ENCODE measurements at places on chromosomes 1 and 21. TPM values are rescaled to one million over a fixed set of nuclear protein-coding genes. Genes with fewer than 3 reads are reported as not detected.

- DNase-seq: no peak
These were observed 86.4 kb downstream of the BCAR3 start for GRCh38 chr1:93595266-93595665.

DNA sequence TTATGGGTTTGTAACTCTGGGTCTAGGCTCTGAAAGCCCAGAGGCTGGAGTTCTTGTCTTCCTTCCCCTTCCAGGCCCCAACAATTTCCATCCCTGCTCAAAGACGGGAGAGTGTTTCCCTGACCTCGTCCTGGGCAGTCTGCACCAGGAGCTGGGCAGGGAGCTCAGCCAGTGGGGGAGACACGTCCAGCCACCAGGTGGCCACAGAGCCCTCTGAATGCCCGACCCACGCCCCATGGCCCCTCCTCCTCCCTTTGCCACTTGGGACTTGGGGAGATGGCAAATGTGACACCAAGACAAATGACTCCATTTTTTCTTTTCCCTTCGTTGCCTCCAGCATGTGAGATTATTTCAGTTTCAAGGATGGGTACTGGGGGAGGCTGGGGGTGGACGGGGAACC is 159.9 kb upstream of the AJAP1 start:
- no peak for DNase-seq

ABCG1 gene
- total RNA-seq: 13.8 TPM

- peak; percentile 45 for DNase-seq
These were observed 100.0 kb upstream of the HNRNPU start for GRCh38 chr1:244964112-244964971.

DNA sequence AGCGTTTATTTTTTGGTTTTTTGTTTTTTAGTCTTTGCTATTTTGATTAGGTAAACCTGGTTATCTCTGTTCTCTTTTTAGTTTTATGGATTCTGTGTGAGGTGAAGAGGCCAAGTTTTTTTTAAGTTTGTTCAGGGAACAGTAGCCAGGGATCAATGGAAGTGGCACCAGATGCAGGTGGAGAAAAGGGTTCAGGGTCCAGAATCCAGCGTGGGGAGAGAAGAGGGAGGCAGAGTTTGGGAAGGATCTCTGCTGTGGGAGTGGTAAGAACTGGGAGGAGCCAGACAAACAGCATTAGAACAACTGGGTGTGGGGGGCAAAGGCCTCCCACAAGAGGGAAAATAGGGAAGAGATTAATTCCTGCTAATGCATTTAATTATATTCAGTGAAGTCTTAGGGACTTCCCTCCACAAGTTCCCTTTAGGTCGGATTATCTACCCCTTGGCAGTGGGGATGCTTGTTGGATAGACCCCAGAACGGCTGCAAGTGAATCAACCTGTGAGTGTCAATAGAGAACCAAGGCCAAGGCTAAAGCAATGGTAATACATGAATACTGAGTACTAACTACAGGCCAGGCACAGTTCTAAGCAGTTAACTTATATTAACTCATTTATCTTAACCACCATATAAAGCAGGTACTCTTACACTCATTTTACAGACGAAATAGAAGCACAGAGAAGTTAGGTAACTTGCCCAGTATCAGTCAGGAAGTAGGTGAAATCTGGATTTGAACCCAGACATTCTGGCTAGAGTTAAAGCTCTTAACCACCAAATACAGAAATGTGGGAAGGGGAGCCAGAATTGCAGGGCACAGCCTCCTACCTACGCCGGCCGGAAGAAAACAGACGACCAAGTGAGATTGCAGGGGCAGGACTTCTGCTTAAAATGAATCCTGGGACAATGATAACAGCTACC is 498 bp downstream of the GNAT2 start:
- DNase-seq: no peak

GRCh38 chr1:69833536-69833935 is 265.8 kb downstream of the LRRC7 start:
- DNase-seq: no peak

DNA sequence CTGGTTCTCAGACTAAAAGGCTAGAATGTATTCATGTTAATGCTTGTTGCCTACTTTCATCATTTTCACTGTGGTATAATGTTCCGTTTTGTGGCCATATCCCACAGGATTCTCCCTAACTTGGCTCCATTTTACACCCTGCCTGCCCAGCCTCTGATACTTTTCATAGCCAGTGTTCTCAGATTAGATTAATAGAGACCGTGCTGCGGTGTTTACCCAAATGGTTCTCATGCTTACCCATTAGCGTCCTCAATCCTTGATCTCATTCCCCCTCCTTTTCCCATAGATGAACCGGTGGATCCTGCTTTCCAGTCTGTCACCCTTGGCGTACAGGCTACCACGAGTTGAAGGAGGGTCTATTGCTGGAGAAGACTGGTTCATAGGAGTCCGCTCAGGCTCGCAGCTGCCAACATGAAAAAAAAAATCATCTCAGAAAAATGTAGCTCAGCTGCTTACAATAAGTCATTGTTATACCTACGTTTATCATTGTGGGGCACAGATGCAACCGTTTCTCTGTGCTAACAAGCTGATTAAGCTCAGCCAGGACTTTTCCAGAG is 78.7 kb downstream of the SETD4 start:
- no peak for DNase-seq

POU3F1 gene
- total RNA-seq: not detected

GRCh38 chr1:70863239-70863638 is 184.4 kb downstream of the PTGER3 start:
- no peak for DNase-seq

DNA sequence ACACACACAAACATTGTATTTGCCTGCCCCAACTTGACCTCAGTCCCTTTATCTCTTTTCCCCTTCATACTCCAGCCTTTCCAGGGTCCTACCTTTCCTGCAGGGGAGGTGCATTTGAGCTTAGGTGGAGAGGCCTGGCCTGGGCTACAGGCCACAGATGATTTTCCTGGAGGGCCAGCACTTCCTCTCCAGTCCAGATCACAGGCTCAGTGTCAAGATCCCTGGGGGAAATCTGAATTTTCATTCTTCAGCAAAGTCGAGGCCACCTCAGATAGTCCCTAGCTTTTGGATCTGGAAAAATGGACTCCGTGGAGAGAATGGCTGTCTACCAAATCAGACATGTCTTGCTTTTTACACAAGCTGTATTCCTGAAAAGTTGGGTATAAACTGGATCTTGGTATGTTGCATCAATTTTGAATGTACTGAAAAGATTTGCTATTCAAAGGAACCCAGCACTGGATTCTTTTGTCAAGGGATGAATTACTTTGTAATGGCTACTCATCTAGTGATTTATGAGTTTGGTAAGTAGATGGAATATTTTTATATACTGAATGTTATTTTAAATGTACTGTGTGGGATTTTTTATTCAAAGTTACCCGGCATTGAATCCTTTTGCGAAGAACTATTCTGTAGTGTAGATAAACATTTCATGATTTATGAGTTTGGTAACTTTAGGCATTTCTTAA is 78.7 kb downstream of the DDR2 start:
- no peak for DNase-seq

DNA sequence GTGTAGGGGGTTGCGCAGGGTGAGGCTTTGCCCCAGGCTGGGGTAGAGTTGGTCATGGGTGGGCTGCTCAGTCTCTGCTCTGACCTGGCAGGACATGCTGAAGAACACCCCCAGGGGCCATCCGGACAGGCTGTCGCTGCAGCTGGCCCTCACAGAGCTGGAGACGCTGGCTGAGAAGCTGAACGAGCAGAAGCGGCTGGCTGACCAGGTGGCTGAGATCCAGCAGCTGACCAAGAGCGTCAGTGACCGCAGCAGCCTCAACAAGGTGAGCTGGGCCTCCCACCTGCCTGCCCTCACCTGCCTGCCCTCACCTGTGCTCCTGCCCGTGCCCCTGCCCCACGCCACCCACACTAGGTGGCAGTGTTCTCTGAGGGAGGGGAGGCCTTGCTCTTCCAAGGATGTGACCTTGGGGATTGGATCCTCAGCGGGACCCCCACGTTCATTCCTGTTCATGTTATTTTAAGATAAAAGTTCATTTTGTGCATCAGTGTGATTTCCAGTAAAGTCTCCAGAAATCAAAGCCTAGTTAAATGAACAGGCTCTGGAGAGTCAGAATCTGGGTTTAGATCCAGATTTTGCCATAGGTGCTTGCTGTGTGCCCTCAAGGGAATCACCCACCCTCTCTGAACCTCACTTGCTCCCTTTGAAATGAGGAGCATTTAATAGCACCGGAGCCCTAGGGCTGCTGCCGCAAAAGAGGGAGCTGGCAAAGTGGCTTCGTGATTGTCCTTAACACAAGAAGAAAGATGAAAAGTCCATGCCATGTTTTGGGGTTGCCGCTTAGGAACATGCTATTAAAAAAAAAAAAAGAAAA is 87.9 kb downstream of the ARHGEF10L start:
- no peak for DNase-seq
